ENCODE measurements at places on chromosomes 1 and 21. TPM values are rescaled to one million over a fixed set of nuclear protein-coding genes. Genes with fewer than 3 reads are reported as not detected.

The HSD3B2 gene
- not detected for polyA plus RNA-seq

The RGS1 gene
- 17.7 TPM for polyA plus RNA-seq

The KCNH1 gene
- not detected for polyA plus RNA-seq

The FAM43B gene
- not detected for polyA plus RNA-seq

The UMODL1 gene
- polyA plus RNA-seq: not detected
